KBM-7 (cell line): ENCODE measurements at places on chromosomes 3 and 15.
A peak's percentile ranks its signal among the peaks of the same experiment; 100 is the strongest.

DNA sequence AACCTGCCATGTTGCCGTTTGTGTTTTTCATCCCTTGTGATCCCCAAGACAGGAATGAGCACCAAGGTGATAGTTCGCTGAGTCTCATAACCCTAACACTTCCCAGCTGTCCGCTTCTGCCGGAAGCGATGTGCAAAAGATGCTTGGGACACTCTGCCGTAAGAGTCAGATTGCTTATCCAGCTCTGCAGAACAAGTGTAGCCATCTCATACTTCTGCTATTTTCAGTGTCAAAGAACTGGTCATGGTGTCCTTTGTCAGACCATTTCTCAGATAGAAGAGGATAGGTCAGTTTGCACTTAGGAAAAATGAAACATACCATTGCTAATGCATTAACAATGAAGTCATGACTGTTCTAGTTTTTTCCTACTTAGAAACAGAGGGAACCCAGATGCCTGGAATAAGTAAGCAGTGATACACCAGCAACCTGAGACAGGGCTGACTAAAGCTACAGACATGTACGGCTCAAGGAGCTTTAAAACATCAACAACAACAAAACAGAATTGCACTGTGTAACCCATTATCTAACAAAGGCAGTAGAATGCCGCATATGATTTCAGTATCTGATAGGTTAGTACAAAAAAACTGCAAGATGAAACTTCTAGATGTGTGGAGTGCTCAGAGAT is 134.0 kb upstream of the IL12A start:
- no peak for DNase-seq

- no peak for DNase-seq
Measured at GRCh38 chr3:171445620-171446204, 14.5 kb downstream of the TNIK start.

DNA sequence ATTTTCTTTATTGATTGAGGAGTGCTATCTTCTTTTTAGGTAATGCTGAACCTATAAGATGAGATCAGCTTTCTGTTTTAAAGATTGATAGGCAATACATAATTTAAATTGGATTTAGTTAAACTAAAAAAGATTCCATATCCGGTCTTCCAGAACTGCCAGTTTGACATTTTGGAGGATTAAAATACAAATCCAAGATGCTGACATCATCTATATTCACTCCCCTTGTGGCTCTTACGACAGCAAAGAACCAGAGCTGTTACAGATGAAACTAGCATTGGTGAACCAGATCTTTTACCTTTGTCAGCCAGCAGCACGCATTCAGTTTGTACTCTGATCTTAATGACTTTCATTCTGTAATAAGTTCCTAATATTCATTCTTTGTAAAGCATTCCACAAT is 218.7 kb downstream of the ZIC4 start:
- DNase-seq: no peak

DNA sequence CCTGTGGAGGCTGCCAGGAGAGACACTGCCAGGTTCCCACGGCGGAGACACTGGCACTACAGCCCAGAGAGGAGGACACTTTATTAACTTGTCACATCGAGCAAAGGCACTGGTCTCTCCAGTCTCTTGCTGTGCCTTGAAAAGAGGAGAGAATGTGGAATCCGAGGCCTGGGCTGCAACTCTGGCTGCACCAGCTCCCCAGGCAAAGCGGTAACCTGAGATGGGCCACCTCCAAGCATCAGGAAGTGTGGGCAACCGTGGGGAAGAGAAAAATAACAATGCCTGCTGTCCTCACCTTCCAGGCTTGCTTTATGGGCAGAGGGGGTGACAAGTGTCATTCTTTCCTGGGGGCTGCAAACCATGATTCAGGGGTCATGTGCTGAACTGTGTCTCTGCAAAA is 91.6 kb upstream of the RGMA start:
- DNase-seq: no peak

DNA sequence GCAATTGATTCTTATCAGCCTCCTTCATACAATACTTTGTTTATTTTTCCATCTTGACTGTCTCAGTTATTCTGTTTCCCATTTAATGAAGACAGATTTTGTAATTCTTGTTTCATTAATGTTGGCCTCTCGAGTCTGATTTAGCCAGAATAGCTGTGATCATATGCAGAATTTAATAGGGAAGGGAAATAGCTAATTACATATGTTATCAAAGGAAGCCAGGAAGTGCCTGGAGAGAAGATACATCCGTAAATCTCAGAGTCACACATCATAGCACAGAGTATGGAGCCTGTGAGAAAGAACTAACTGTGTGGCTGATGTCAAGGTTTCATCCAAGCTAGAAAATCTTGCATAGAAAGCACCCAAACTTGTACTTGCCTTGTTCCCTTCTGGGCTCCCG is 288.9 kb upstream of the SLCO3A1 start:
- DNase-seq: no peak

DNA sequence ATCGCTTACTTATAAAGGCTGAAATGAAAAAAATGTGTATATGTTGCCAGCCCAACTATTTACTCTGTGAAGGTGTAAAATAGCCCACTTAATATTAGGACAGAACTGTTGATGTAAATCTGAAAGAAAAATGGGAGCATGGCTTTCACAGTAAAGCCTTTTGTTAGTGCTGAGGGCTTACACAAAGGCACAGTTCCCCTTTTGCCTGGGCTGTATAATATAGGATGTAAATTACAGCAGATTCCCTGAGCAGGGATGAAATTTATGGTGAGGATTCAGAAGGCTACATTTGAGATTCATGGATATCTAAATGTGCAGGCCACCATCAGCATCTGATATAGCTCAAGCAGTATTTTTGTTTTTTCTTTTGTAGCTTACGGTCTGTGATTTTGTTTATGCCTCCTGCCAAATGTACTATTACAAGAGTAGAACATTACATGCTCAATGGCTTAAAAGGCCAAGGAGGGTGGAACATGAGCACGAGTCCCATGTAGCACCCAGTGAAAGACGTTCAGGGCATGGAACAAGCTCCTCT is 109.1 kb upstream of the ATP10A start:
- no peak for DNase-seq

- no peak for DNase-seq
Measured at GRCh38 chr3:46369675-46370132, 1.0 kb upstream of the CCR5 start.

- DNase-seq: no peak
Measured at GRCh38 chr3:182629521-182629920, 163.8 kb upstream of the ATP11B start.

GRCh38 chr3:69082361-69082760 is 2.2 kb upstream of the UBA3 start:
- no peak for DNase-seq

DNA sequence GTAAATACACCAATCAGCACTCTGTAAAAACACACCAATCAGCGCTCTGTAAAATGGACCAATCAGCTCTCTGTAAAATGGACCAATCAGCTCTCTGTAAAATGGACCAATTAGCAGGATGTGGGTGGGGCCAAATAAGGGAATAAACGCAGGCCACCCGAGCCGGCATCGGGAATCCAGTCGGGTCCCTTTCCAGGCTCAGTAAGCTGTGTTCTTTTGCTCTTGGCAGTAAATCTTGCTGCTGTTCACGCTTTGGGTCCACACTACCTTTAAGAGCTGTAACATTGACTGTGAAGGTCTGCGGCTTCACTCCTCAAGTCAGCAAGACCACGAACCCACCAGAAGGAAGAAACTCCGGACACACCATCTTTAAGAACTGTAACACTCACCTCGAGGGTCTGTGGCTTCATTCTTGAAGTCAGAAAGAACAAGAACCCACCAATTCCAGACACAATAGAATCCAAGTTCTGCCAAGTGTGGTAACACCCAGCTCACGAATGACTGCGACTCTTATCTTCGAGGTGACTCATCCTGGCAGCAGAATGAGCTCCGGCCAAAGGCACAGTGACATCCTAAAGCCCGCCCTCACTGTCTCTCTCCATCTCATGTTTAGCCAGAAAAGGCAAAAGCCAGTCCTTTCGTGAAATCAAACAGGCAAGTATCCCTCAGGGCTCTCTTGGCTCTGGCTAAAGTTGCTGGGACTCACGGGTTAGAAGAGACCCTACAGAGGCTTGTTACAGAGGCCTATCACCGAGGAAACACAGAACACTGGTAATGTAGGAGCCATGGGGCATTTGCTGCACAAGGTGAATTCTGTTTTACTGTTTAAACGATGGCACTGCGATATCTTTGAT is 155.2 kb downstream of the FAM43A start:
- no peak for DNase-seq

- no peak for DNase-seq
Measured at GRCh38 chr3:78721771-78722543, 1045.8 kb downstream of the ROBO1 start.

- no peak for DNase-seq
Measured at GRCh38 chr3:194555175-194556062, 68.6 kb upstream of the ATP13A3 start.

DNA sequence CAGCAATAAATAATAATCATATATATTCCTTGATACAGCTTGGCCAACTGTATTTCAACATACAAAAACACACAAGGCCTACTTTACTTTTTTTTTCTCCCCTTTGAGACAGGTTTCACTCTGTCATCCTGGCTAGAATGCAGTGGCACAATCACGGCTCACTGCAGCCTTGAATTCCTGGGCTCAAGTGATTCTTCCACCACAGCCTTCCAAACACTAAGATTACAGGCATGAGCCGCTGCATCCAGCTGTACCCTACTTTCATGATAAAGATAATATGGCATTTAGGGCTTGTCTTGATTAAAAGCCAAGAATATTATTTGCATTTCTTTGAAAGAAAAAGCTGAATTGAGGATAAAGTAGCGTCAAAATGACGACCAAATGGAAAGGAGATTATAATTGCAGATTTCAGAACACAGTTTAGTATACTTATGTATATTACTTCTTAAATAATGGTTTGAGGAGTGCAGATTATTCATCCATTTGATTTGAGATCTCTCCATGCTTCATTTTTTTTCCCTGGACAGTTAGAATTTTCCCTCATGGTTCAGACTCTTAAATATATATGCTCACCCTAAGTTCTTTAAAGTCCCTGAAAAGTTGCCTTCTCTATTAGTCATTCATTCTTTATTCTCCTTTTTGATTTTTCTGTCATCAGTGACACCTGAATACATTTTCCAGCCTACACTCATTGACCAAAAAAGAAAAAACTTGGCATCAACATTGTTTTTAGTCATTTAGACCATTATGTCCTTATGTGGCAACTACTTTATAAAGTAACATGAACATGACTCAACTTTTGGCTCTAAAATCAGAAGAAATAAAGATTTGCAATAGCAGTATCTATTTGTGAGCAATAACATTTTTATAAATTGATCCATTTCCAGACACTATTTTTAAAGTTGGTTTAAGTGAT is 48.5 kb upstream of the MLF1 start:
- DNase-seq: no peak

DNA sequence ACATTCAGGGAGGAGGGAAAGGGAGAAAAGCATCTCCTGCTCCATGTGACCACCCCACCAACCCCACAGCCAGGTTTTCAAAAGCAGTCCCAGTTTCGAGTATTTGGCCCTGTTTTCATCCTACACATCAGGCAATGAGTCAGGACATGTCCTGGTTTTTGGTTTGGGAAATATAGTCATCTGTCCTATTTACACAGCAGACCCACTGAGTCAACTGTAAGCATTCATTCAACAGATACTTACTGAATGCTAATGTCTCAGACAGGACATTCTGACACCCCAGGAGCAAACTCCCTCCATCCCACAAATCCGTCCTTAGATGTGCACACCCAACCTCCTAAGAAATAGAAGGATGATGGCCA is 32.9 kb downstream of the IGDCC3 start:
- no peak for DNase-seq

GRCh38 chr3:134054231-134054630 is 24.5 kb upstream of the SLCO2A1 start:
- DNase-seq: no peak

- DNase-seq: no peak
Measured at GRCh38 chr3:43399034-43399433, 112.7 kb downstream of the SNRK start.

DNA sequence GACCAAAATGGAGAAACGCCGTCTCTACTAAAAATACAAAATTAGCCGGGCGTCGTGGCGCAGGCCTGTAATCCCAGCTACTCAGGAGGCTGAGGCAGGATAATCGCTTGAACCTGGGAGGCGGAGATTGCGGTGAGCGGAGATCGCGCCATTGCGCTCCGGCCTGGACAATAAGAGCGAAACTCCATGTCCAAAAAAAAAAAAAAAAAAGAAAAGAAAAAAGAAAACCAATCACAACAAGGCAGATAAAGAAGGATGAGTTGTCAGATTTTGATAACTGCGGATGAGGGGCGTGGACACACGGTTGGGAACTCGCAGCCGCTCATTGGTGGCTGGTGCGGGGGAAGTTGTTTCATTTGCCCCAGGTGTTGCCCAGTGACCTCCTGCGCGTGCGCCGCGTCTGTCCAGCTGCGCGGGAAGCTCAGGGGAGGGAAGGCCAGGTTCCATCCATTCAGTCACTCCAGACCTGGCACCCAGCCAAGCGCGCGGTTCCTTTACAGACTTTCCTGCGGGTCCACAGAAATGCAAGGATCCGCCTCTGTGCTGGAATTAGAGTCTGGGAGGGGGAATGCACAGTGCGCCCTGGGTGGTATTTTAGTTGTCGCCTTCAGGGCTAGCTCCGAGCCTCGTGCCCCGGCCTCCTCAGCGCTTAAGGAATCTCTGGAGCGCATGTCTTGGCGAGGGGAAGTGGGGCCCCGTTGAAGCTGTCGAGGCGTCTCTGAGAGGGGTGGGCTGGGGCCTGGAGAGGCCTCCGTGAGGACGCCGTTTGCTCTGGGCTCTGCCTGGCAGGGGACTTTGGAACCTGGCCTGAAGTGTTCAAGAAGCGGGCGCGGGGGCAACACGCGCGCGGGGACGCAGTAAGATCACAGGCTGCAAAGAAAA is 708 bp upstream of the GCHFR start:
- peak; percentile 54 for DNase-seq

- no peak for DNase-seq
Measured at GRCh38 chr15:36959746-36960145, 140.6 kb downstream of the MEIS2 start.

DNA sequence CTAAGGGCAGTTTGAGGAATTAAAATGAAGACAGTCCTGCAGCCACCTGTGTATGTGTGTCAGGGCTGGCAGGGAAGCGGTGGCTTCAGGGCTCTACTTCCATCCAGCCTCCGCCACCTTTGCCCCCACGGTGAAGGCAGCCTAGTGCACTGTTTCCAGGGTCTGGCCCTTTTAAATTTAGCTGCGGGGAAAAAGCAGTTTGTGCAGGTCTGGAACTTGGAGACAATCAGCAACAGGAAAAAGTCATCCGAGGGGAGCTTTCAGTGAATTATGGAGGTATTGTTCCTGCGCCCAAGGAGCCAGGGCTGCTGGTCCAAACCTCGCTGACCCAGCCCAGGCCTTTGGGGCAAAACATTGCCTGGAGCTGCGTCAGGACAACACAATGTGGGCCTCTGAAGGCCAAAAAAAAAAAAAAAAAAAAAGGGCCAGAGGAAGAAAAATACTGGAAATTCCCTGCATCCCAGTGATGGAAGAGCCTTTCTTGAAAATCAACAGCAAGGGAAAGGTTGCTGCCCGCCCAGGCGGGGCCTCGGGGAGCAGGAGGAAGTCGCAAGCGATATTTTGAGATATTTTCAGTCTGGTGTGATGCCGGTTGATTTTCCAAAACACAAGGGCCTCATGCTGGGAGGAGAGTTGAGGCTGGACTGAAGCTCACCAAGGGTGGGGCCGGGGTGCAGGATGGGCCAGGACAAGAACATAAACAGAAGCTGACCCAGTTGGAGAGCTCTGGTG is 25.5 kb upstream of the FGD5 start:
- no peak for DNase-seq

- no peak for DNase-seq
Measured at GRCh38 chr3:126314305-126314789, 42.9 kb downstream of the KLF15 start.
